Cardiac muscle cell (in vitro differentiated cells and primary cell): ENCODE measurements at places on chromosomes 7 and 10. TPM values are rescaled to one million over a fixed set of nuclear protein-coding genes. Genes with fewer than 3 reads are reported as not detected.

GRCh38 chr7:154474903-154475520 is 422.8 kb downstream of the DPP6 start:
- no peaks in the 10 kb centered on the region for H3K36me3 ChIP-seq
- H3K4me3 ChIP-seq = no peak overlapping the region
- no peaks in the 10 kb centered on the region for H3K27me3 ChIP-seq
- H3K4me1 ChIP-seq = no peaks in the 10 kb centered on the region
- H3K27ac ChIP-seq = no peak overlapping the region
- no peak for DNase-seq

- H3K4me3 ChIP-seq = no peak overlapping the region
- no peak for DNase-seq
- no peaks in the 10 kb centered on the region for H3K4me1 ChIP-seq
- peaks cover 6% of the 10 kb centered on the region for H3K36me3 ChIP-seq
Measured at GRCh38 chr7:54743580-54743979, 15.4 kb downstream of the SEC61G start.

GRCh38 chr7:137903382-137904169 is 56.8 kb upstream of the DGKI start:
- DNase-seq = peak; percentile 81
- H3K27me3 ChIP-seq = no peaks in the 10 kb centered on the region
- H3K4me3 ChIP-seq = no peak overlapping the region

- H3K27ac ChIP-seq = no peak overlapping the region
- no peaks in the 10 kb centered on the region for H3K27me3 ChIP-seq
- DNase-seq = no peak
- H3K4me3 ChIP-seq = no peak overlapping the region
- H3K4me1 ChIP-seq = no peaks in the 10 kb centered on the region
- H3K36me3 ChIP-seq = no peaks in the 10 kb centered on the region
Measured at GRCh38 chr10:16905320-16905719, 88.1 kb upstream of the RSU1 start.

- DNase-seq = no peak
- H3K27ac ChIP-seq = no peak overlapping the region
- H3K4me1 ChIP-seq = no peaks in the 10 kb centered on the region
- H3K27me3 ChIP-seq = no peaks in the 10 kb centered on the region
- no peak overlapping the region for H3K4me3 ChIP-seq
- H3K36me3 ChIP-seq = no peaks in the 10 kb centered on the region
Measured at GRCh38 chr10:83943920-83944319, 195.4 kb upstream of the GHITM start.

GRCh38 chr7:149561072-149561471 is 63.5 kb upstream of the ZNF746 start:
- H3K27ac ChIP-seq = no peak overlapping the region
- H3K4me1 ChIP-seq = peaks cover 13% of the 10 kb centered on the region
- peaks cover 6% of the 10 kb centered on the region for H3K36me3 ChIP-seq
- DNase-seq = peak; percentile 6
- H3K27me3 ChIP-seq = no peaks in the 10 kb centered on the region

PNLIPRP2 gene
- total RNA-seq = not detected in 2 replicates

- H3K4me3 ChIP-seq = no peak overlapping the region
- no peak for DNase-seq
- H3K36me3 ChIP-seq = no peaks in the 10 kb centered on the region
- no peak overlapping the region for H3K27ac ChIP-seq
Measured at GRCh38 chr7:96663457-96663856, 46.2 kb downstream of the SEM1 start.

DNA sequence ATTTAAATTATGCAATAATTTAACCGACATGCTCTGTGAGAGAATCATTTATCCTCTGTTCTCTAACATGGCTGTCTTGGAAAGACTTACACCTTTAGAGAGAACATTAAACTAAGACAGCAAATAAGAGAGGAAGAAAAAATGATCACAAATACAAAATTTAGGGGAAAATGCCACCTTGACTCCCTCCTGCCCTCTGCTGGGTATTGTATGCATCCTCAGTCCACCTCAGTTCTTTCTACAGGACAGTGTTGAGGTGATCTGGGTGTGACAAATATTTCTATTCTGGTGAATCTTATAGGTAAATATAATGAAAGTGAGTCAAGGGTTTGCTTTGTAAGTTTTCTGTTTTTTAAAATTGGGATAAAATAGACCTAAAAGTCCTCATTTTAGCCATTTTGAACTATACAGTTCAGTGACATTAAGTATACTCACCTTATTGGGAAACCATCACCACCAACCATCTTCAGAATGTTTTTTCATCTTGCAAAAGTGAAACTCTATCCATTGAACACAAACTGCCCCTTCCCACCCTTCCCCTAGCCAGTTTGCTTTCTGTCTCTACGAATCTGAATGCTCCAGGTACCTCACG is 61.5 kb upstream of the ELMO1 start:
- H3K36me3 ChIP-seq = no peaks in the 10 kb centered on the region
- no peak overlapping the region for H3K27ac ChIP-seq
- H3K4me3 ChIP-seq = no peak overlapping the region
- peak; percentile 40 for DNase-seq
- H3K27me3 ChIP-seq = no peaks in the 10 kb centered on the region

GRCh38 chr7:133957845-133958244 is 169.3 kb upstream of the LRGUK start:
- H3K27ac ChIP-seq = no peak overlapping the region
- no peak for DNase-seq
- H3K36me3 ChIP-seq = no peaks in the 10 kb centered on the region
- no peaks in the 10 kb centered on the region for H3K27me3 ChIP-seq

- H3K36me3 ChIP-seq = no peaks in the 10 kb centered on the region
- no peaks in the 10 kb centered on the region for H3K27me3 ChIP-seq
- no peaks in the 10 kb centered on the region for H3K4me1 ChIP-seq
- H3K27ac ChIP-seq = no peak overlapping the region
Measured at GRCh38 chr7:158313931-158314330, 273.7 kb downstream of the PTPRN2 start.

STAG3 gene
- 1.6 and 2.0 TPM in 2 replicates for total RNA-seq

DNA sequence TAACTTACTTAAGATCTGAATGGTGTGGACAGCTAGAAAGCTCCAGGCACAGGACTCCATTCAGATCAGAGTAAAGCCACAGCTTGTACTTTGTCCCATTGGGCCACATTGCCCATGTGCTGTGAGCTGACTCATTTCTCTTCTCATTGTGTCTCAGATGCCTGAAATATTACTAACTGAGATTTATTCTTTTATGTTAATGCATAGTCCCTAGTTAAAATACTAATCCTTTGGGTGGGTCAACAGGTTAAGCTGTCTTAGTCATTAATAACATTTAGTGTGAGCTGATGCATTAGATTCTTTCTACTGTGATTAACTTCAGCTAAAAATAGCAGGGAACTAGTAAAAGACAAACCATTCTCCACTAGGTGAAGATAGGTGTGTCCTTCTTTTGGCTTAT is 104.7 kb upstream of the ARMC3 start:
- no peaks in the 10 kb centered on the region for H3K27me3 ChIP-seq
- H3K4me1 ChIP-seq = no peaks in the 10 kb centered on the region
- H3K4me3 ChIP-seq = no peak overlapping the region
- H3K36me3 ChIP-seq = no peaks in the 10 kb centered on the region
- no peak overlapping the region for H3K27ac ChIP-seq

DNA sequence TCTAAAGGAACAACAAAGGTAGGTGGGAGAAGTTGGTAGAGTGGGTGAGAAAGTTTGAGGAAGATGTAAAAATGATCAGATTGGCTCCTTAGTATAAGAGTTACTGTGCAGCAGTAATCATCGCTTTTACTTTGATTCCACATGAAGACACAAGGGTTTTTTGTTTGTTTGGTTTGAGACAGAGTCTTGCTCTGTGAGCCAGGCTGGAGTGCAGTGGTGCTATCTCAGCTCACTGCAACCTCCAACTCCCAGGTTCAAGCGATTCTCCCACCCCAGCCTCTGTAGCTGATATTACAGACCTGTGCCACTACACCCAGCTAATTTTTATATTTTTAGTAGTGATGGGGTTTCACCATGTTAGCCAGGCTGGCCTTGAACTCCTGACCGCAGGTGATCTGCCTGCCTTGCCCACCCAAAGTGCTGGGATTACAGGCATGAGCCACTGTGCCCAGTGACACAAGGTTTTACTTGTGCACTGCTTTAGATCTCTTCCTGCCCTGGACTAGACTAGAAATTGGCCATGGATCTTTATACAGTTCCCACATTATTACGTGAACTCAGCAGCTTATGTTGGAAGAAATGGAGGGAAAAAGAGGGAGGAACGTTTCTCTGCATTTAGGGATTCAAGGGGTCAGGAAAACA is 10.7 kb downstream of the LUC7L2 start:
- H3K27ac ChIP-seq = peak overlapping the region; percentile 58
- DNase-seq = no peak
- no peaks in the 10 kb centered on the region for H3K27me3 ChIP-seq
- H3K36me3 ChIP-seq = peaks cover 10% of the 10 kb centered on the region
- H3K4me3 ChIP-seq = no peak overlapping the region
- peaks cover 16% of the 10 kb centered on the region for H3K4me1 ChIP-seq

PVRIG gene
- 0.15 TPM in 1 of 2 replicates, not detected in the other for total RNA-seq

RSPH10B gene
- 0.14 and 1.3 TPM in 2 replicates for total RNA-seq

DNA sequence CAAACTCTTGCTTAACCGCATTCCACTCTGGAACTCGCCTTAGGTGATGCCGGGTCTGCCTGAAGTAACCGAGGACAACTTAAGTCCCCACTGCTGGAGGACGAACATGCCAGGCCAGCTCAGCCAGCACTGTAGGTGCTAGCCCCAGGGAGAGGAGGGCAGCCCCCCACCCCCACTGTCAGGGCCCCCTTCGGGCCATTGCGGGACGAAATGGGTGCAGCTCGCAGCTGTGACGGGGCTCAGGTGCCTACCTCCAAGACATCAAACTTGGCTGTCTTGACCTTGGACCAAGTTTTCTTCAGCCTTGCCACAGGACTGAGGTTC is 60.4 kb downstream of the CSGALNACT2 start:
- H3K27ac ChIP-seq = no peak overlapping the region
- no peaks in the 10 kb centered on the region for H3K36me3 ChIP-seq
- DNase-seq = no peak
- no peaks in the 10 kb centered on the region for H3K4me1 ChIP-seq
- H3K27me3 ChIP-seq = no peaks in the 10 kb centered on the region
- H3K4me3 ChIP-seq = no peak overlapping the region

ALOX5 gene
- total RNA-seq = 0.06 and 1.4 TPM in 2 replicates

FAM25G gene
- not detected in 2 replicates for total RNA-seq

DNA sequence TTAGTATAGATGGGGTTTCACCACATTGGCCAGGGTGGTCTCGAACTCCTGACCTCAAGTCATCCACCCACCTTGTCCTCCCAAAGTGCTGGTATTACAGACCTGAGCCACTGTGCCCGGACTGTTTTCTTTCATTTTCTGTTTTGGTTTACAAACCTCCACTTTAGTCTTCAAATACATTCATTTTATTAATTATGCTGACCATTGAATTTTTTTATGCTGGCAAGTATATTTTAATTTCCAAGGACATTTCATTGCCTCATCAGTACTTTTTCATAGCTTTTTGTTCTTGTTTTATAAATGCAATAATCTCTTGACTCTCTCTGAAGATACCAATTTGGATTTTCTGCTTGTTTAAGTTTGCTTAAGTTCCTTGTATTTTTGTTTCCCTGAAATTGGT is 170.5 kb downstream of the CACNB2 start:
- no peak overlapping the region for H3K27ac ChIP-seq
- no peak for DNase-seq
- no peaks in the 10 kb centered on the region for H3K36me3 ChIP-seq
- peaks cover 25% of the 10 kb centered on the region for H3K4me1 ChIP-seq
- H3K27me3 ChIP-seq = no peaks in the 10 kb centered on the region
- no peak overlapping the region for H3K4me3 ChIP-seq

DNA sequence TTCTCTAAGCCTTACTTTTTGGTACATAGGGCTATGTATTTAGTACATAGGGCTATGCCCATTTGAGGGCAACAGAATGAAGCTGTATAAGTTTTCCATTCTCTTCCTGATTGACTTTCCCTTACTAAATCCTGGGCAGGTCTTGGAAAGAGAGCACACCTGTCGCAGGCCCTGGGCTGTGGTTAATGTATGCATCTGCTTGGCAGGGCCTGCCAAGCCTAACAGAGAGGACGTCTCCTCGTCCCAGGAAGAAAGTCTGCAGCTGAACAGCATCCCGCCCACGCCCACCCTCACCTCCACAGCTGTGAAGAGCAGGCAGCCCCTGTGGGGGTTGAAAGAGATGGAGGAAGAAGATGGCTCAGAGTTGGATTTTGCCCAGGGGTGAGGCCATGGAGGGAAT is 8.9 kb upstream of the PVRIG start:
- peaks cover 4% of the 10 kb centered on the region for H3K4me1 ChIP-seq
- no peak overlapping the region for H3K27ac ChIP-seq
- no peaks in the 10 kb centered on the region for H3K27me3 ChIP-seq
- H3K4me3 ChIP-seq = no peak overlapping the region
- DNase-seq = no peak

GRCh38 chr10:97144297-97144696 is 41.5 kb downstream of the SLIT1 start:
- no peak overlapping the region for H3K27ac ChIP-seq
- DNase-seq = no peak
- no peak overlapping the region for H3K4me3 ChIP-seq
- no peaks in the 10 kb centered on the region for H3K36me3 ChIP-seq

DNA sequence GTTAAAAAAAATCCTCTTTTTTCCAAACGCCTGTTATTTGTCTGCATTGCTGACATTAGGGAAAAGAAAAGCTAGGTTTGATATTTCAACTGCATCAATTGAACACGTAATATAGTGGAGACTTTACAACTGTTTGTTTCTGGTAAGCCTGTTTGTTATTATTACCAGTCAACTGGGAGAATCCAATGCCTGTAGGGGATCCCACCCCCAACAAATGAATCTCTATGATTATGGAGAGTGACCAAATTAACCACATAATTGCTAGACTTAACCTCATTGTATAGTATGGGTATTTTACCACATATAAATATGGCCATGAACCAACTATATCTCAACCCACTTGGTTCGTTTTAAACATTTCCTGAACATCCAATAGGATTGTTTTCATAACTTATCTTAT is 216.1 kb downstream of the TWIST1 start:
- H3K36me3 ChIP-seq = no peaks in the 10 kb centered on the region
- no peak for DNase-seq
- no peak overlapping the region for H3K27ac ChIP-seq
- H3K4me1 ChIP-seq = peaks cover 4% of the 10 kb centered on the region
- no peak overlapping the region for H3K4me3 ChIP-seq
- no peaks in the 10 kb centered on the region for H3K27me3 ChIP-seq

- peaks cover 19% of the 10 kb centered on the region for H3K4me1 ChIP-seq
- H3K27me3 ChIP-seq = peaks cover 74% of the 10 kb centered on the region
- peak overlapping the region; percentile 70 for H3K4me3 ChIP-seq
Measured at GRCh38 chr10:22321924-22322640, 1.2 kb downstream of the BMI1 start.

DNA sequence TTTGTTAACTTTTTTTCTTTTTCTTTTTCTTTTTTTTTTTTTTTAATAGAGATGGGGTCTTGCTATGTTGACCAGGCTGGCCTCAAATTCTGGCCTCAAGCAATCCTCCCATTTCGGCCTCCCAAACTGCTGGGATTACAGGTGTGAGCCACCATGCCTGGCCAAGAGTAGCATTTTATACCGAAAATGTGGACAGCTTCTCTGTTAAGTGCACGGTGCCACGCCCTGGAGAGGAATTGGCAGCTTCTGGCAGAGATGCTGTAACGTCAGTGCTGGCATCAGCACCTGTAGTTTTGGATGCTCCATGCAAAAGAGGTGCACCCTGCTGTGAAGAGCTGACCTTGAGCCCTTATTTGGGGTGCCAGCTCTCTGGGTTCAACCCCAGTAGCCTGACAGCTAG is 18.2 kb downstream of the IL15RA start:
- H3K4me1 ChIP-seq = no peaks in the 10 kb centered on the region
- no peak overlapping the region for H3K27ac ChIP-seq
- no peaks in the 10 kb centered on the region for H3K27me3 ChIP-seq
